ENCODE measurements at places on chromosomes 5 and 9. TPM values are rescaled to one million over a fixed set of nuclear protein-coding genes. Genes with fewer than 3 reads are reported as not detected.
A peak's percentile ranks its signal among the peaks of the same experiment; 100 is the strongest.

DNA sequence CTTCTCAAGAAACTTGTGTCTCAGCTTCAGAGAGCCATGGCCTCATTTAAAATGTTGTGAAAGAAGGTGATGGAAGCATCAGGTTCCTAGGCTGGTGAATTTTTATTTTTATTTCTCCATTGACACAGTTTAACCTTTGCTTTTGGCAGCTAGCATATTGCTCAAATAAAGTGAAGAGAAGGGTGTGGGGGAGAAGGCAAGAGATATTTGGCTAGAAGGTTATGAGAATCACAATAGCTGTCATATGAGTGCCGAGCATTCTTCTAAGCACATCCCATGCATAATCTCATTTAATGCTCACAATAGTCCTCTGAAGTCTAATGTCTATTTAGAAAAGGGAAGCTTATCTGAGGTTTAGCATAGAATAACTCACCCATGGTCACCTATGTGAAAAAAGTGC, 43.1 kb downstream of the GRIA1 start:
- H3K27ac ChIP-seq: no peak overlapping the region
- DNase-seq: no peak
- H3K4me3 ChIP-seq: no peak overlapping the region

ADAMTS6 gene
- 1.5 TPM for total RNA-seq

GRCh38 chr9:100309992-100310391, 42.8 kb downstream of the TEX10 start:
- no peak overlapping the region for H3K4me3 ChIP-seq
- no peaks in the 10 kb centered on the region for H3K4me1 ChIP-seq
- H3K27ac ChIP-seq: no peak overlapping the region
- H3K36me3 ChIP-seq: peaks cover 53% of the 10 kb centered on the region
- no peak for DNase-seq

ADGRD2 gene
- total RNA-seq: not detected

SV2C gene
- 0.12 TPM for total RNA-seq

GRCh38 chr5:169421677-169422076, 120.7 kb upstream of the SLIT3 start:
- no peak overlapping the region for H3K27ac ChIP-seq
- H3K27me3 ChIP-seq: no peaks in the 10 kb centered on the region
- DNase-seq: no peak
- H3K4me1 ChIP-seq: no peaks in the 10 kb centered on the region
- H3K4me3 ChIP-seq: no peak overlapping the region
- H3K36me3 ChIP-seq: no peaks in the 10 kb centered on the region

- no peaks in the 10 kb centered on the region for H3K4me1 ChIP-seq
- no peaks in the 10 kb centered on the region for H3K27me3 ChIP-seq
- H3K4me3 ChIP-seq: no peak overlapping the region
Measured at GRCh38 chr9:116232424-116233159, 79.0 kb downstream of the PAPPA start.

PDE6A gene
- not detected for total RNA-seq

DNA sequence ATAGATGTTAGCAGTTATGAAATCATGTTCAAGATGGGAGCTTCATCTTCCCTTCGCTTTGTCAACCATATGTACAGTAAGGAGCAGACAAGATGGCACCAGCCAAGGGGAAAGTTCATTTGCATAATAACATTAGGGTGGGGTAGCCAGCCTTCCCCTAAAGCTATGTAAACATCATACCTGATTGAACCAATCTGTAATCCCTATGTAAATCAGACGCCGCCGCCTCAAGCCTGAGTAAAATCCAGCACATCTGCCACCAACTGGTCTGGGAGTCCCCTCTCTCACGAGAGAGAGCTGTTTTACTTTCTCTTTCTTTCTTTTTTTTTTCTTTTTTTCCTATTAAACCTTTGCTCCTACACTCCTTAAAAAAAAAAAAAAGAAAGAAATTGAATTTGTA, 30.8 kb upstream of the REEP2 start:
- peaks cover 4% of the 10 kb centered on the region for H3K4me1 ChIP-seq
- peak overlapping the region; percentile 13 for H3K4me3 ChIP-seq
- peaks cover 33% of the 10 kb centered on the region for H3K36me3 ChIP-seq
- DNase-seq: peak; percentile 58
